ENCODE measurements at places on chromosomes 6 and 20.

DNA sequence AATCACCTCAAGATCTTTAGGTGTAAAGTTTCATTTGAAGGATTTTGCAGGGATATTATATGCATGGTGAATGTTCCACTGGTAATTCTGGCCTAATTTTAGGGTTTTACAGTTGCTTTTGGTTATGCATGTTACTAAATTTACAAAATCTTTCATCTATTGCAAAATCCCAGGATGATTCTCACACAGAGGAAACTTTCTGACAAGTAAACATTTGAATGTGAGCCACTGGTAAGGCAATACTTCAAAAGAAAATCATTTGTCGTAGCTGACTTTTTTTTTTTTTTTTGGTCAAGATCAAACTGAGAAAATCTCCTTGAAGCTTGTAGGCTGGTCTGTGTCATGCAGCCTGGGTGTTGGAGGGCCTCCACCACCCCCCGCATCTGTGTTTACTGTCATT is 141.9 kb upstream of the EXOC2 start:
- no peak for DNase-seq

GRCh38 chr6:101110814-101111213 is 229.7 kb upstream of the ASCC3 start:
- no peak for DNase-seq

DNA sequence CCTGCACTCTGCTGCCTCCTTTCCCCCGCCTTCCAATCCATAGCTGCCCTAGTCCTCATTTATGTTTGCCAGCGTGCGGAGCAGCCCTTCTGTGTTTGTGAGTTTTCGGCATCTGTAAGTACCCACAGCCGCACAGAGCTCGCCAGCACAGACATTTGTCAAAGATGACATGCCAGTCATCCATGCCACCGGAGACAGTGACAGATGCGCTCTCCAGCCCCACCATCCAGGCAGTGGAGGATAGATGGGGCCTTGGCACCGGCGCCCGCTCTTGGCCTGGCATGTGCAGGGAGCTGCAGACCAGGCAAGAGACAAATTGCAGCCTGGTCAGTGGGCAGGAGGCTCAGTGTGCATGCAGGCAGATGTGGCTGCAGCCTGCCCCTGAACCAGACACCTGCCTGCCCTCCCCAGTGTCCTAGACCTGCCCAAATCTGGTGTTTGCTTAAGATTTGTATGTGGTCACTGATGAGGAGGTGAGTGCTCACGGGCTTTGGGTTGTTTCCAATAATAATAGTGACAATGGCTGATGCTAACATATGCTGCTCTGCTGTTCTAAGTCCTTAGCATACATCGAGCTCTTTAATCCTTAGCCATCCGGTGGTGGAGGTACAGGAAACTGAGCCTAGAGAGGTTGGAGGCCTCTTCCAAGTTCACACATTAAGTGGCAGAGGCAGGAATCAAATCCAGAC is 78.1 kb downstream of the UNC5CL start:
- DNase-seq: no peak

- DNase-seq: no peak
Measured at GRCh38 chr20:64080013-64080812, at the start of gene OPRL1. TSS of gene OPRL1 (plus strand) at chr20:64080082. CDS start at chr20:64092721, 12,639 bp downstream.

- DNase-seq: no peak
Measured at GRCh38 chr6:24520929-24521546, 26.3 kb downstream of the ALDH5A1 start.

- DNase-seq: no peak
Measured at GRCh38 chr6:5968817-5969734, 37.6 kb downstream of the NRN1 start.

- DNase-seq: no peak
Measured at GRCh38 chr6:121434037-121434770, 1.2 kb upstream of the GJA1 start.

- no peak for DNase-seq
Measured at GRCh38 chr6:25583099-25583498, 68.9 kb upstream of the SCGN start.

All from NCI-H1105 (cell line).